ENCODE measurements at places on chromosomes 1 and 21. TPM values are rescaled to one million over a fixed set of nuclear protein-coding genes. Genes with fewer than 3 reads are reported as not detected.

DNA sequence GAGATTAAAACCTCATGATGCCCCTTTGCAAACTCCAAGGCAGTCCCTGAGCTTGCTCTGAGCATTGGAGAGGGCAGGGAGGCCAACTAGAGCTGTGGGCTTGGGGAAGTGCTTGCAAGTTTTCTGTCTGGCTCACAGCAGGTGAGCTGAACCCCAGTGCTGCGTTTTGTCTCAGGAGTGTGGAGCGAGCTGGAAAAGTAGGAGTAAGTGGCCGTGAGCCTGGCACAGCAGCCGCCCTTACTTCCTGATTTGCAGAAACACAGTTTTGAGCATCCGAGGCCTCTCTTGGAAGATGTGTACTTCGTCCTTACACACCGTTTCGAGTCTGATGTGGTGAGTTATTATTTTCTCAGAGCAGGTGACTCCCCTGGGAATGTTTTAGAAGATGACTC lies 221.2 kb upstream of the C1orf174 start:
- DNase-seq = no peak

- DNase-seq = no peak
Observed at GRCh38 chr1:10598389-10598702, 123.6 kb downstream of the PEX14 start.

GRCh38 chr1:7341145-7341905 lies 429.8 kb upstream of the VAMP3 start:
- DNase-seq = no peak

The SPRR2A gene
- not detected for polyA plus RNA-seq

DNA sequence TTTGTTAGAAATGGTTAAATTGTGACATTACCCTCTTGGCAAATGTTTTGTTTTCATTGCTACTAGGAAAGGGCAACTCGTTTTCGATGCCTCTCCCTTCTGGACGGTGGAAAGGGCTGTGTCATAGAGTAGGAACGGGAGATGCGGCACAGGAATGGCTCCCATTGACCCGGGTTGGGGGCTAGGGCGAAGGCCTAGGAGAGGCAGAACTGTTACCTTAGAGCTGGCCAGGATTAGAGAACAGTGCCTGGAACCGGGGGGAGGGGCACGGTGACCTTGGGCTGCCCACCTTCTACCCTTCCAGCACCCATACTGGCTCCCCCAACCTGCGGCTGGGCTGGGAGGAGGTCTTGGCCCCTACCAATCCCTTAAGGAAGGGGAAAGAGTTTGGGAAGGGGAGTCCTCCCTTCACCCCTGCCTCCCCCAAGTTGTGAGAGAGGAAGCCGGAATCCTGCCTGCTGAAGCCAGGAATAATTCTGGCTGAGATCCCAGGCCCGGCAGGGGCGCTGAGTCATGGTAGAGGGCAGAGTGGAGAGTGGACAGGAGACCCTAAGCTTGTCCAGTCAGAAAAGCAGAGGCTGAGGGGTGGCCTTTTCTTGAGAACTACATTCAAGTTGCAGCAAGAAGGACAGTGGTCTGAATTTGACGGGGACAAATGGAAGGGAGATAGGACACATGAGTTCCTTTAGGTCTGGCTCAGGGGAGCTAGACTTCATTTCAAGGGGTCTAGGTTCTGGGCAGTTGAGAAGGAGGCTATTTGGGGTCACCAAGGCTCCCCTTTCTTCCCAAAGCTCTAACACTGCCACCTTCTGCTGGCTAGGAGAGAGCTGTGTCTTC lies 8.2 kb downstream of the LMNA start:
- DNase-seq = no peak

The UBL4B gene
- not detected for polyA plus RNA-seq

DNA sequence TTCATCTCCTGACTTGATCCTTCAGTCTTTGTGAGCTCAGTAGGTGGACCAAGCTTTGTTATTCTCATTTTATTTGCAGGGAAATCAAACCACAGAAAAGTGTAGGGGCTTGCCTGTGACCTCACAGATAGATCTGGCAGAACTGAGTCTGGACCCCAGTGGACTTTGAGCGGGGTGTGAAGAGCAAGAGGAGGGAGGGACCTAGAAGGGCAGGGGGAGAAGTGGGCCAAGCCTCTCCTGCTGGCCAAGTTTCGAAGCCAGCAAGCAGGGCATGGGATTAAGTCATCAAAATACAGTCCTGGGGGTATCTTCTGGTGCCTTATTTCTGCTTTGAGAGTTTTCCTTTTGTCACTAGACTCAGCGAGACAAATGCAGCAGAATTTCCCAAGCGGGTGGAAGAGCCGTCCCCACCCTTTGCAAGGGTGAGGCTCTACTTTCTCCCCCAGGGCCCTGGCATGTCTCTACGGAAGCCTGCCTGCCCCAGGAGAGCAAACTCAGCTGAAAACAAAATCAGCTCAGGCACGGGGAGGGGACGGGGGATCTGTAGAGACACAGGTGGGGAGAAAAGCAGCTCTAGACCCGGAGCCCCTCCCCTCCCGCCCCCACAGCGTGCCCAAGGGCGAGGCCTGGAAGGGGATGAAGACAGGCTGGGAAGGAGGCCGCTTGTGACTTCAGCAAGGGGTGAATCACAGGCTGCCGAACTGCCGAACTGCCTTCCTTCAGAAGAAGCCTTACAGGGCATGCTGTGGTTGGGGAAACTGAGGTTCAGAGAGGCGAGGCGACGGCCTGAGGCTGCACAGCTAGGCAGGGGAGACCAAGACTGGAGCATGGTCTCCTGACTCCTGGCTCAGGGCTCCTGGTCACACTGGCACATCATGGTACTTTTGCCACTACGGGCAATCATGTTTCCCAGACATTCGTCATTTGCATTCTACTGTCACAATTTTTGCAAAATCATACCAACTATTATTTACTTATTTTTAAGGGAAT lies 19.2 kb downstream of the PKP1 start:
- DNase-seq = no peak

GRCh38 chr1:8595941-8596340 lies 221.5 kb downstream of the RERE start:
- DNase-seq = no peak

DNA sequence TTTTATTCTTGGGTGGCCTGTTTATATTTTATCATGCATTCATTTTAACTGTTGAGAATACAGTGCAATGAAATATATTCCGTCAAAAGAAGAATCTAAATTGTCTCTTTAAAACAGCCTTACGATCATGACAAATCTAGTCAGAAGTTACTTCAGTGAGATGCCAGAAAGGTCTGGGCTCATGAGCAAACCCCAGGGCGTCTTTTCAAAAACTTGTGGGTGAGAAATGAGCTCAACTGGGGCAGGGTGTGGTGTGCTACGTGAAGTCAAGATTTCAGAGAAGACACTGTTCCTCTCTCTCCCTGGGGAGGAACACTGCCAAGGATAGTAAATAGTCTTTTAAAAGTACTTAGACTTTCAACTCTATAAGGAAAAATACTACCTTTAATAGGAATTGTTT lies 13.4 kb upstream of the UAP1 start:
- no peak for DNase-seq

The ATAD3B gene
- 22.7 TPM for polyA plus RNA-seq

DNA sequence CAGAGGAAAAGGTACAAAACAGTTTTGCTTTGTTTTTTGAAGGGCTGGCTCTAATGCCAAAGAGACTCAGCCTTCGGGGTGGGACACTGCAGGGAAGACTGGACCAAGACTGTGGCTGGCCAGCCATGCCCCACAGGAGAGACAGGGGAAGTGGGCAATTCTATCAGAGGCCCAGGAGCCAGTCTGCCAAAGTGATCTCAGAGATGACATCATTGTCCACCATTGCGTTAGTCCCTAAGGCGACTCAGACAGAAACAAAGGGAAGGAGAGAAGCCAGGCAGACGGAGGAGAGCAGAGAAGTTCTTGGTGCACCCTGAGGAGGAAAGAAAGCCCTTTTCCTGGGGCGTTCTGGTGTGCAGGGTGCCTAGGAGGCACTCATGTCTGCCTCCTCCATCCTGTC lies 26.4 kb downstream of the OPTC start:
- no peak for DNase-seq
